ENCODE measurements at places on chromosomes 5 and 9.

- DNase-seq = no peak
Measured at GRCh38 chr5:148666353-148666752, 12.0 kb upstream of the HTR4 start.

DNA sequence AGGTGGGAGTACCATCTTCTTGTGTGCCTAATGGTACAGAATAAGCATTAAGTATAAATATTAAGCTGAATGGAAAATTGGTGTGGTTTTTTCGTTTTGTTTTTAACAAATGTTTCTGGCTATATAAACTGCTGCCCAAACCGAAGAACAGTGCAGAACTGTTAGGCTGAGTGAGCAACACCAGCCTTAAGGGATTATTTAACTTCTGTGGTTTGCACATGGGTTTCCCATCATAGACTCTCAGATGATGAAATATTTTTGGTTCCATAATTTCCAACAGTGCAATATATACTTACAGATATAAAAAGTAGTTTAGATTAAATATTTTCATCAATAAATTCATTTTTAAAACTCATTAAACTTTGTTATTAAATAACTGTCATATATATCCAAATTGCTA lies 16.4 kb downstream of the C5orf63 start:
- no peak for DNase-seq

GRCh38 chr9:121239071-121239470 lies 28.9 kb upstream of the GSN start:
- no peak for DNase-seq

- no peak for DNase-seq
Measured at GRCh38 chr5:154411338-154411737, 34.5 kb upstream of the SAP30L start.

DNA sequence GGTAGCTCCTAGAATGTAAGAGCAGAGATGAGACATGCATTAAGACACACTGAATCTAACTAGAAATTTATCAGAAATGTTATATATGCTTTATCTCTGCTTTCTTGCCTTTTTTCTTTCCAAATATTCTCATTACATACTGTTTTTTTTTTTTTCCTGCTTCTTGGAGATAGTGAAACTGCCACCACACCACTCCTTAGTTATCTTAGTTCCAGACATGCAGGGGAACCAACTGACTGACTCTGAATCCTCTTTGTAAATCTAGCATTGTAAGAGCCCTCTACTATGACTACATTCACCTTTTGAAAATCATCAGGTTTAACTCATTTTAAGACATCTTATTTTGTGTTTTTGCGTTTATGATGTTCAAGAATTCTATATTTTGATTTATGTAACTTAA lies 181.3 kb upstream of the ST8SIA4 start:
- no peak for DNase-seq

DNA sequence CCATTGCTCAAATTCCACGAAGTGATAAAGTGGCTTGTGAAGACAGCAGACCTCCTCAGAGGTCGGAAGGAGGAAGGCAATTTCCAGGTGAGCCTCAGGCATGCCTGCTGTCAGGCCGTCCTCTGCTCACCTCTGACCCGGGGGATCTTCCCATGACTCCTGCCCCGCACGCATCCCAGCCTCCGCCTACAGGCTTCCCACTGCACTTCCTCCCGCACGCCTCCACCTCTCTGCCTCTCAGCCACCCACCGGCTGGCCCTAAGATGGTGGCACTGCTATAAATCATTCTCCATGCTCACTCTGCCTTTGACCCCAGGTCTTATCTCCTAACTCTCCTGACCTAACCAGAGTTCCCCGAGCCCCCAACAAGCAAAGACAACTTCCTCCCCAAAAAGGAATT lies 49.4 kb upstream of the DNAH5 start:
- DNase-seq = no peak

DNA sequence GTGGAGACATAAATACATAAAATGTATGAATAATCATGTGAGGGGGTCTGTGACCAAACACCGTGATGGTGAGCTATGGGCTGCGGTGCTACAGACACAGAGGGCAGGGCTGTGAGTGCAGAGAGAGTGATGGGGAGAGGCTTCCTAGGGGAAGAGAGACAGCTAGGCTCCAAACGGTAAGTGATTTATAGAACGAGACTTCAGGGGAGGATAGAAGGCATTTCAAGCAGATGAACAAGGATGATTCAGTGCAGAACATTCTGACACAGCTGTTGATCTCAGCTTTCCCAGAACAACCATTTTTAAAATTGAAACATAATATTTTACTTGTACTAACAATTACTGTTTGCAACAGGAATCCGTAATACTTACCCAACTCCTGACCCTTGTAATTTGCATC lies 100.7 kb downstream of the GAS1 start:
- DNase-seq = no peak

DNA sequence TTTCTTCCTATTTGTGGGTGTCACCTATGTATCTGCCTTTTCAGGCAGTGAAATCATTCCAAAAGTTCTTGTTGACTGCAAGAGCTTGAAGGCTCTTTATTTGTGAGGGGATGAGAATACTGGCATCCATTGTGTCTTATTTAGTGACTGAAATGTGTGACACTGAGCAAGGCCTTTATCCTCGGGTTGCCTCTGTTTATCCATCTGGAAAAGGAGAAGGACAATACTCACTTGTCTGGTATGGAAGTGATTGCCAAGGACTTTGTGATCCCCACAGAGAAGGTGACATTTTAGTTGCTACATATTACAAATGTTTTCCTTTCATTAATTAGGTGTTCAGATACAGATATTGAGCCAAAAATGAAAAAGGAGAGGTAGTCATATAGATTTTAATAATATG lies 80.2 kb downstream of the ARRDC3 start:
- DNase-seq = no peak

- no peak for DNase-seq
Measured at GRCh38 chr5:424301-425110, 18.5 kb upstream of the EXOC3 start.

DNA sequence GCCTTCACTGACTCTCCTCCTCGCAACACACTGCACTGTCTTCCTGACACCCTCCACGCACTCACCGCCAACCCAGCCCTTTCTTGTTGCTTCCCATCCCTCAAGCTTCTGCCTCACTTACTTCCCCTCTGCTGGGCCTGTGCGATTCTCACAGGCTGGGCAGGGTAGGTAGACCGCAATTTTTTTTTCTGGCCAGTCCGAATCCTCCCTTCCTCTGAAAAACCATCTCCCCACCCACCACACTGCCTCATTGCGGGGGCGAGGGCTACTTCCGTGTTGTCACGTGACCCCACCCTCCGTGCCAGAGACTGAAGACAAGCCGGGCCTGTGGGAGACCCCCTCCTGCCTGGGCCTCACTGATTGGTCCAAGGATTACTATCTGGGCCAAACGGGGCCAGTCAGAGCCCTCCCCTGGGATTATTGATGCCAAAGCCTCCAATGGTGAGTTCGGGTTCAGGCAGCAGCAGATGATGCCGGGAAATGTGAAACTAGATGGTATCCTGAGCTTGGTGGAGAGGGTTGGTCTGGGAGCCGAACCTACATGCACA lies 73.1 kb downstream of the STK10 start:
- peak; percentile 73 for DNase-seq

GRCh38 chr9:107667231-107668070 lies 177.9 kb upstream of the KLF4 start:
- no peak for DNase-seq

DNA sequence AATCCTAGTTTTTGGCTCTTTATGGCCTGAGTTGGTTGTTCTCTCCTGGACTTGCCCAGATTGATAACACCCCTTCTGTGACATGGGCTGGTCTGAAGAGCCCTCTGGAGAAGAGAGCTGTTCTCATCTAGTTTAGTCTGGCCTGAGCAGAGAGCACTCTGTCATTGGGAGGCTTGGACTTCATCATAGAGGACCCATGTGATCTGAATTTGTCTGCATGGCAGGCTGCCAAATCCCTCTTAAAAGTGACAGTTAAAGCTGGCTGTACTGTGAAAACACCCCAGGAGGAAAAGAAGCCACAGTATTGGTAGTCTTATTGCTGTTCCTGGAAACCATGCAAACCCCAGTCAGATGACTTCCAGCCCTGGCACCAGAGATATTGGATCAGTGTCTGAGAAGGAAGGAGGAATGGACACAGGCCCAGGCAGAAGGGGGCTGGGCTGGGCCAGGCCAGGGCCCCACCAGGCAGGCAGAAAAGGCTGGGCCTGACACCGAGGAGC lies 3.7 kb upstream of the WDR31 start:
- DNase-seq = no peak

DNA sequence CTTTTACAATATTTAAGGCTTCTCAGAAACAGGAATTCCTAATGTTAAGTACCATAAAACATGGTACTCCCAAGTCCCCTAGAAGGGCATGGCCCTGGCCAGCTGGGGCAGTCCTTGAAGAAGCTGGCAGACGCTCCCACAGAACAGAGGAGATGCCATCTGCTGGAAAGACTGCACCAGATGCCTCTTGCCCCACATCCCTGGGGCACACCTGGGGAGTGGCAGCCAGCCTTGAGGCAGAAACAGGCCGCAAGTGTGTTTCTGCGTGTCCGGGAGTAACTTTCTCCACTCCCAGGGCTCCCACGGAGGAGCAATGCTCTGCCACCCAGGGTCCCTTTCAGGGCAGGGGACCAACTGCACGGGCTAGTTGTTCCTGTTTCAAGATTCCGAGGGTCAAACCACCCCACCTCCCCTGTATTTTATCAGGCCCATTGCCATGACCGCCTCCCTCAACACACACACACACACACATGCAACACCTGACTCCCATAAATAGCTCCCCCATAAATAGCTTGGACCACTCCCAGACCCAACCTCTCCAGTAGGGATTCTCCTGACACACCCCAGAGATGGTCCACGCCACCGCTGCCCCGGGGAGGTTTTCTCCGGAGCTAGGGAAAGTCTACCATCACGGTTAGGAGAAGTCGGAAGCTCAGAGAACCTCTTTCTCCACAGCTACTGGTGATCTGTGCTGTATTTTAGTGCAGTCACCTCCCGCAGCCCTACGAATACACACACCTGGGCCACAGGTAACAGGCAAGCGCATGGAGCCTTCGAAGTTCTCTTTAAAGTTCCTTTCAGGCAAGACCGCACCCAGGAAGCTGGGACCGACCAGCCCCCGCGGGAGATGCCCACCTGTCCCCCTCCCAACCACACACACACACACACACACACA lies 1.5 kb downstream of the SPOCK1 start:
- no peak for DNase-seq

DNA sequence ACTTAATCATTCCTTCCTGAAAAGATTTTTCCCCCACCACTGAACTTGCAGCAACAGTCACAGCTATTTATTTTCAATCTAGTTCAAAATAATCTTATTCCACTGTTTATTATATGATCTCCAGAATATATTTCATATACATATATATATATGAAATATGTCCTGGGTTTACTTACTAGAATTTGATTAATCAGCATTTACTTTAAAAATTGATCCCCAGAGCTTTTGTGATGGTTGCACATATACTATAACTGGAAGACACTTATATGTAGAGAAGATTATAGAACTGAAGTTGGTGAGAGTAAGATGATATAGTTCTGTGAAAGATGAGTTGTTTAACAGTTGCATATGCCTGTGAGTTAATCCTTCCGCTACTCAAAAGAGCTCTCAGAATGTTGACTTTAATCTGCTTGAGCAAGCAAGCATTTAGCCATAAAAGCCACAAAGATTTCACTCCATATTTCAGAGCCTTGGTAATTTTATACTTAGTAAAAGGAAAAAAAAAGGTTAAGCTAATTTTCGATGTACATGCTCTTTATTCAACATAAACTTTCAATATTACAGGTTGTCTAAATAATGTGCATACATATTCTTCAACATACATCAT lies 399.3 kb upstream of the CDH9 start:
- DNase-seq = no peak

DNA sequence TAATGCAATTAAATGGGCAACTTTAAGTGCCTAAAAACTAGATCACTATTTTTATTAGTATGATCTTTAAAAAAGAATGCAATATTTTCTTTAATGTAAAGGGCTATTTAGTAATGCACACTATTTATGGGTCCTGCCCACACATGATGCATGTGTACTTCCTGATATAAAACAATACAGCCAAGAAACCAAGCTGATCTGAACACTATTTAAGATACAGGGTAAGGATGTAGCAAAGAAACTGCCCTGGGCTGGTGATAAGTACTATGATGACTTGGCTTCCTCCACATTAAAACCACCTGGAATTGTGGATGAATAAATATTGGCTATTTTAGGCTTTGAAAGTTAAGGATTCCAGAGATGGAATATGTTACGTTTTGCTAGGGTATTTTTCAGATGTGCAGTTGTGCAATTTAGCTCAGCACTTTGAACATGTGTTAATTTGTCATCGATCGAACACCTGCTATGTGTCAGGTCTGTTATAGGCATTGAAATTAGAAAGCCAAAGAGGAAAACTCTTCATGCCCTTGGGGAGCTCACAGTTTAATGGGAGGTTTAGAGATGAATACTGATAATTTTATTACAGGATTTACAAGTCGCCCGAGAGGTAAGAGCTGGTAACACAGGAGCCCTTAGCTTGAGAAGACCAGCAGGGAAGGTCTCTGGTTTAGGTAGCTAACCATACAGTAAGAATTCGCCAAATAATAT lies 276.7 kb downstream of the PLK2 start:
- DNase-seq = no peak

- no peak for DNase-seq
Measured at GRCh38 chr9:89153232-89154017, 25.2 kb downstream of the SHC3 start.

DNA sequence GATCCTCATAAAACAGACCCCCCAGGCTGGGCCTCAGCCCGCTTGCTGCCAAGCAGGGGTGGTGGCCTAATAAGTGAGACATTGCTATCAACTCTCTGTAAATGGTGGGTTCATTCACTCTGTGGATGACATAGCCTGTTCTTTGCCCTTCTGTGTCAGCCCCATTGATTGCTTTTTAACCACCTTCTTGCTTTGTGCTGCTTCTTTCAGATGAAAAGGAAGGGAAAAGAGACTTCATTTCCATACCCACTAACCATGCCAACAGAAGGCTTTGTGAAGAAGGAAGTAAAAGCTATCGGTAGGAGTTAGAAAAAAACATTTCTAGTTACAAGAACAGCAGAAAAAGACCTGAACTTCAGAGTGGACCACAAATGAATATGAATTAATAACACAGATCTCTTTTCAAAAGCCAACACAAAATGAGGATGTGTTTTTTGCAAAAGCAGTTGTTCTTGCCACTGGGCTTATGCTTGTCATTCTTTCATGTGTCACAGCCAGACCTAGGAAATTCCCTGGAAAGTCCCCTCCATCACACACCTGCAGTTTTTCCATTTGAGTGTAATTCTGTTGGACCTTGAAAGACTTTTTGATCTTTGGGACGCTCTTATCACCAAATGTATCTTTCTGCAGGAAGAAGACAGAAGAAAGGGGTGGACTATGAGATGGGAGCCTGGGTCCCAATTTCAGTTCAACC lies 507.7 kb downstream of the CCDC171 start:
- no peak for DNase-seq

DNA sequence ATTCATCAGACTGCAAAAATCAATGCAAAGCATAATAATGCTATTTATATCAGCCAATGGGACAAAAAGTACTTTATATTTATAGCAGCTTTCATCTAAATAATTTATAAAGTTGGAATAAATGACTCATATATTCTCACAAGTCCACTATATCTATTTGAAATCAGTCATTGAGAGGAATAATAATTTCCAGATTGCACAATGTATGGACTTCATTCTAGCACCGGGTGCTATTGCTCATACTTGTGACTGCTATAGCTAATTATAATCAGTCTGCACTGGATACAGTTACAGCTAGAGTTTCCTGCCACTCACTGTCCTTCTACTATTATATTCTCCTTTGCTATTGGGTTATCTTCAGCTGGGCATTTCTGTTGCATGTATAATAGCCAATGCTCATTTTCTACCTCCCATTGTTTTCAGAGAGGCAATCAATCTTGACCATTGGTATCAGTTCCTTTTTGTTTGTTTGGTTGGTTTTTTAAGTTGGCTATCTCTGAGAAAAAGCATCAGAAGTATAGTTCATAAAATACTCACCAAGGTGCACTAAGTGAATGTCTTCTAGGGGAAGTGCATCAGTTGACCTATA lies 1.9 kb downstream of the CDH18 start:
- no peak for DNase-seq

Measured in activated CD4-positive, alpha-beta T cell treated with anti-CD3 and anti-CD28 coated beads for 24 hours (primary cell).